NCI-H748 treated with DMSO at 0.1 percent for 48 hours (cell line): ENCODE measurements at places on chromosomes 4 and X.

DNA sequence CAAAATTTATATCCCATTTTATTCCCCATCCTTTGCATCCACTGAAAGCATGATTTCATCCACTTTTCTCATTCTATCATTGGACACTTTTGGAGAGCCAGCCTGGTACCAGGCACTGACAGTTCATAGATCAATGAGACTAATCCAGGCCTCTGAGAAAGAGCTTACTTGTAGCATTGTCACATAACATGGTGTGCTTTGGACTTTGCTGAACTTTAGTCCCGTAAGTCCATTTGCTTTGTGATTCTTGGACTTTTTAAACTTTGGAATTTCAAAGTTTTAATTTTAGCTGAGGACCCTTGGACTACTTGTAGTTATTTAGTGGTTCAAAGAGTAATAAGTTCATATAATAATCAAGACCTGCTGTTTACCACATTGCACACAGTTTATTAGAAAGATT is 11.5 kb downstream of the LIAS start:
- no peak for DNase-seq

DNA sequence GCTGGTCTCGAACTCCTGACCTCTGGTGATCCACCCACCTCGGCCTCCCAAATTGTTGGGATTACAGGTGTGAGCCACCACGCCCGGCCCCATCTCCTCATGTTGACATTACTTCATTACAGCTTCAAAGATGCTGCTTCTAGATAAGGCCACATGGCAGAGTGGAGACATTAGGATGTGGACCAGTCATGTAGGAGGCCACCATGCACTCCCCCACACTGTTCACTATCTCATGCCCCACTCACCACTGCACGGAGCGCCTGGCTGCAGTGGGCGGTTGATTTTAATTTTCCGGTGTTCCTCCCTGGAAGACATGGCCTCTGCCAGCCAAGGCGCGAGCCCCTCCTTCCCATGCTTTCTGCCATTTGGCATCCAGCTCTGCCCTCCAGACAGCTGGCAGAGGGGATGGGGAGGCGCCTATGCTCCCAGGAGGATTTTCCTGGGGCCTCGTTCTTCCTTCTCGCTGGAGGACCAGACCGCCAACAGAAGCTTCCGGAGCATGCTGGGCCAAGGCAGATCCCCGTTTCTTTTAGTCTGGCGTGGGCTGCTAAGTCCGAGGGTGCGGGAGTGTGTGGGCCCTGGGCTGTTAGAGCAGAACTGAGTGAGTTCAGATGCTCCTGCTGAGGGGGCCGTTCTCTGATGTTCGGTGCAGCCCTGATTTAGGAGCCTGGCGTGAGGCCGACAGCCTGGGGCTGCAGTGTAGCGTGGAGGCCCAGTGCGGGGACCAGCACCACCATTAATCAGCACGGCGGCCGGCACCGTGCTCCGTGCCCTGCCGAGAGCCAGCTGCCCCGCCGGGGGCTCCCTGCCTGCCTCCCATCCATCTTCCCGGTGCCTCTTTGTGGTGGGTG is 93.1 kb downstream of the SORCS2 start:
- DNase-seq, result no peak

- DNase-seq, result no peak
These were observed 722.6 kb downstream of the ADGRL3 start for GRCh38 chr4:61922766-61923165.

GRCh38 chr4:109588176-109588575 is 28.1 kb downstream of the MCUB start:
- no peak for DNase-seq

DNA sequence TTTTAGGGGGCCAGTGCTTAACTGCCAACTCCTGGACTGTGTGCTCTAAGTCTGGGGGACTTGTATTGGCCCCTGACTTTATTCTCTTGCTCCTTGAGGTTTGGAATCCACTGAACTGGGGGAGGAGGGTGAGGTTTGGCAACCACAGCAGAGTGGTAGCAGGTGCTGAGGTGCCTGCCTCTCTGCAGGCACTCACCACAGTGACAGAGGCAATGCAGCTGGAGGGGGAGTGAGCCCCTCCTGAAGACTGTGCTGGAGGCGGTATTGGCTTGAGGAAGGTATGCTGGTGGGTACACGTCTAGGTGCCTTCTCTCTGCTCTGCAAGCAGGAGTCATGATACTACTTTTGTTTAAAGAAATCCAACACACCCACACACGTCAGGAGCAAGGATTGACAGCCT is 24.6 kb downstream of the CFAP299 start:
- no peak for DNase-seq

DNA sequence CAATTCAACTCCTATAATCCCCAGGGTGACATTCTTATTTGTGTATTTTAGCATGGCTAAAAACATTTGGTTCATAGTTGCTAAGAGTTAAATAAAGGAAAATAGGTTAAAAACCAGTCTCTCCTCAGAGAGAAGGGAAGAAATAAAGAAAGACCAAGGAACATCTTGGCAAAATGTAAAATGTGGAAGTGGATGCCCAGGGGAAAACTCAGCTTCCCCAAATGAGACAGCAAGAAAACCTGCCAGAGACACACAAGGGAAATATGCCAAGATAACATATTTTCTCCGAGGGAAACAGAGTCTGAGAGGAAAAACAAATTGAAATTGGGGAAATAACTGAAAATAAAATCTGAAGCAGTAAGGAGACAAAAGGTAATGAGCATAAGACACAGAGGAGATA is 1569.3 kb downstream of the PCDH18 start:
- DNase-seq, result no peak

DNA sequence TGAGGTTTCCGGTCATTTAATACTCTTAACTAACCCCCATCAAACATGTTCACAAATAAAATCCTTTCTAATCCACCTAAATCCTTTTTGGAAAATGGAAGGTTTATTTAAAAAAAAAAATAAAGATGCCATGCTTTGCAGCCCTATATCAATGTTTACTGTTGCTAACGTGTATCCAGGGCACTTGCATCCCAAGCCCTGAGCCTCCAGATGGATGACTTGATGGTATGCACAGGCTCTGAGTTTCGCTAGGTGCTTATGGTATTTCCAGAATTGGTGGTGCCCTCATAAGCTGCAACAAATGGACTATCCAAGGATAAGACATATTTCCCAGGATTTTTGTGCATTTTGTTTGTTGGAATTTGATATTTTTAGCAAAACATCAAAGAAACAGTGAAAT is 257.7 kb downstream of the PRDM5 start:
- no peak for DNase-seq
